M059J (cell line): ENCODE measurements at places on chromosomes 5 and 9.

- peak; percentile 8 for DNase-seq
These were observed 94.6 kb upstream of the EGFLAM start for GRCh38 chr5:38163636-38164237.

DNA sequence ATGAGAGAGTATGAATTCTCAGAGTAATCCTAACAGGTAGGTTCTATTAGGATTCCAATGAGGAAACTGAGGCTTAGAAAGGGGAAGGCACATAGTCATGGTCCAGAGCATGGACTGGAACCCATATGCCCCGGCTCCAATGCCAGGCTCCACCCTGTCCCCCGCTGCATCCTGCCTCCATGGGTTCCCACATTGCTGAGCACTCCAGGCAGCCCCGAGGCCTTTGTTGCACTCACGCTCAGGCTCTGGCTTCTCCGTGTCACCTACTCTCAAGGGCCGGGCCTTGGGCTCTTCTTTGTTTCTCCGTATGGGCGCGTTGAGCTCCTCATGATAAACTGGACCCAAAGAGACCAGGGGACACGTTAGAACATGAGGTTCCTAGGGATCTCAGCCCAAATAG lies 5.0 kb upstream of the TOR1A start:
- DNase-seq, result no peak

GRCh38 chr5:133384120-133384855 lies 228.1 kb downstream of the FSTL4 start:
- DNase-seq, result no peak

DNA sequence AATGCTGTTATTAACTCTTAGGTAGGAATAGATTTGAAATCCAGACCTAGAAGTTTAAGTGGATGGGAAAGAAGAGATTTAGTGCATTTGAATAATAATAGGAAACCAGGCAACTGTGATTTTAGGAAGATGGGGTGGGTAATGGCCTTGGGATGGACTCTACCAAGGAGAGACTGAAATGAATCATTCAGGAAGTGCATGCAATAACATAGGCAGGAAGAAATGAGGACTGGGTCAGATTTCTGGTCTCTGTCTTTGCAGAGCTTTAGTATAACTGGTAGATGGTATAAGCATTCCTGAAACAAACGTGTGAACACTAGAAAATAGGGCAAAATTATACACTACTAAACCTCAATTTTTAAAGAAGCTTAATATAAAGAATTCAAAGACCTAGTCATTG lies 274.4 kb upstream of the CLINT1 start:
- no peak for DNase-seq

DNA sequence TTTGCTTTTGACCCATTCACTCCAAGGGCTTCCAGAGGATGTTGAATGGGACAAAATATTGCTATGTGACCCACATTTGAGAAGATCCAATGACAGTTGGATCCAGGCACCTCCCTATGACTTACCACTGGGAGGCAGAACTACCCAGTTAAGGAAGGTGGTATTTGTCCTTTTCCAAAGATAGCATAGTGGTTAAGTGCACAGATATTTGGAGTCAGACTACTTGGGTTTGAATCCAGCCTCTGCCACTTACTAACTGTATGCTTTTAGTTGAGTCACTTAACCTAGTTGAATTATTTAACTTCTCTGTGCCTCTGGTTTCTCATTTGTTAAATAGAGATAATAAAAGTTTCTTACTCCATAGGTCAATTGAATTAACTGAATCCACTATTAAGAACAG lies 74.5 kb upstream of the PALM2AKAP2 start:
- peak; percentile 48 for DNase-seq

DNA sequence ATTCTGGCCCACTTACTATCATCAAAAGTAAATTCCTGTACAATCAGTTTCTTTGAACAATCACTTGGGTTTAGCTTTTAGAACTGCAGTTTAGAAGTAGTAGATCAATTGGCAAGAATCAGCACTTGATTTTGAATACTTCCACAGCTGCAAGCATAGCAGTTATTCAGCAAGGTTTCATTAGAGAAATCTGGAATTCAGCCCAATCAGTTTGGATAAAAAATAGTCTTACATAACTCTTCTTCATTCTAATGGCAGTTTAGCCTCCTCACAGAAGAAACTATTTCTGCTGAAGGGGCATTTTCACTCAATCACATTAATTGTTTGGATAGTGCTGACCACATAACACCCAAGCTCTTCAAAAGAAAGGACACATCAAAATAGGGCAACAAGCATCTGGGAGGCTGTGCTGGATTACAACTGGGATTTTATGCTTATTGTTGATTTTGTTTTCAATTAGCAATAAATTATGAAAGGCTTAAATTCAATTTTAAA lies 336.2 kb upstream of the PDE4D start:
- DNase-seq, result no peak

- no peak for DNase-seq
These were observed 13.8 kb downstream of the WWC1 start for GRCh38 chr5:168305281-168305680.

- DNase-seq, result no peak
These were observed 99.7 kb downstream of the PLCXD3 start for GRCh38 chr5:41410737-41411136.
